Anterior cingulate cortex (tissue), 58 donors: ENCODE measurements at places on chromosomes 13 and 19.

- DNase-seq: no peak
Measured at GRCh38 chr19:51246164-51246552, 4.7 kb upstream of the SIGLECL1 start.

GRCh38 chr13:64672751-64673150 lies 2557.4 kb downstream of the PCDH9 start:
- DNase-seq: no peak

DNA sequence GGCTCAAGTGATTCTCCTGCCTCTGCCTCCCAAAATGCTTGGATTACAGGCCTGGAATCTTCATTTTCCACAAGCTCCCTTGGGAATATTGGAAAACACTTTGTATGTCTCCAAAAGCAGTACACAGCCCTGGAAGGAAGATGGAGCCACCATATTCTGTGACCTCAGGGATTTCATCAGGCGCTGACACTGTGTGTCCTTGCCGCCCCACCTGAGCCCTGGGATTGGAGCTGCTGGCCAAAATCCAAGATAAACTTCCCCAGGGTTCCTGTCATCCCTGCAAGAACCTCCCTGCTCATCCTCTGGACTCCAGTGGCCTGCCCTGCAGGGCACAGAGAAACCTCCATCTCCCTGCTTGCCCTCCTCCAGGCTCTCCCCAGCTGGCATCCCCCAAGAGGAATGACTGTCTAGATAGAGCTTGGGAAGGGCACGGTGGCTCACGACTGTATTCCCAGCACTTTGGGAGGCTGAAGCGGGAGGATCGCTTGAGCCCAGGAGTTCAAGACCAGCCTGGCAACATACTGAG lies 1.3 kb upstream of the GNG7 start:
- no peak for DNase-seq

DNA sequence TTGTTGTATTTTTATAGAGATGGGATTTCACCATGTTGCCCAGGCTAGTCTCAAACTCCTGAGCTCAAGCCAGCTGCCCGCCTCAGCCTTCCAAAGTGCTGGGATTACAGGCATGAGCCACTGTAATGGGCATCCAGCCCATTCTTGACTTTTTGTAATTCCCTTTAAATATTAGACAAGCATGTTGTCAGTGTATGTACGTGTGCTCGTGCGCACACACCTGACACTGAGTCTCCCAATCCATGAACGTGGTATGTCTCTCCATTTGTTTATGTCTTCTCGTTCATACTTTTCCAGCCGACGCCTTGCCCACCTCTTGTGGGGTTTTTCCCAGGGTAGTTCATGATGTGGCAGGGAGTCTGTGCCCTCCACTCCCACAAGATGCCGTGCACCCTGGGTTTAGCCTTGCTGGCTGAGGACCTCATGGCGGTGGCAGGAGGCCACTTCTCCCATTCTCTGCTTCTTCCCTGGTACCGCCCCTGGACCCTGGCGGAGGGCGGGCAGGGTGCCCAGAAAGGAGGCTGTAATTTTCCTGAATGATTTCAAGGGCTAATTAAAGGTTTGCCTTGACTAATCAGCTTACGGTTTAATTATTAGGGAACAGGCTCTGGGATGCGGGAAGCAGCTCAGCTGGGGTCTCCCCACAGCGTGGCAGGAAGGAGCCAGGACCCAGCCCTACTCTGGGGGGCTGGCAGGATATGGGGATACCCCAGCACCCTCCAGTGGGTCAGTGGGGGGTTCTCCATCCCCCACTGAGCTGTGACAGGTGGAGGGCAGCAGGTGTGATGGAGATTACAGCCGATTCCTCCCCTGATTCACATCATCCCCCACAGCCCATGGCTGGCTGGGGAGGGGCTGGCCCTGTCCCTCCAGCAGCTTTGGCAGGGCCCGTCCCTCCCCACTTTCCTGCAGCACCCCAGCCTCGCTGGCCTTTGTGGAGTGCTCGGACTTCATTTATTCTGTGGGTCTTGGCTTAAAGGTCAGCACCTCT lies 12.9 kb downstream of the PAK4 start:
- no peak for DNase-seq

DNA sequence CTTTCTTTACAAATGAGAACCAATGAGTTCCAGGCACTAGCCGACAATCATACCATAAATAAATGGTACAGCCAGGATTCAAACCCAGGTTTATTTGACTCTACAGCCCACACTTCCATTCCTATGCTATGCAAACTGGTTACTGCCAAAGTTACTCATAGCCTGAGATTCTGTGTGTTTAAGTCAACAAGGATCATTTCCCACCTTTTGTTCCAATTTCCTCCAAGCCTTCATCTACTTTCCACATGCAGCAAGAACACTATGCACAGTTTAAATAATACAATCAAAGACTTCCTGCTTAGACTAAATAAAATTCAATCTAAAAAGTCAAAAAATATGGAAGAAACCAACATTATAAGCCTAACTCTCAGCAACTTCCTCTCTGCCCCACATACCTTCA lies 59.2 kb upstream of the KLF12 start:
- DNase-seq: no peak

GRCh38 chr19:49340865-49341718 lies 5.9 kb downstream of the CD37 start:
- DNase-seq: no peak

DNA sequence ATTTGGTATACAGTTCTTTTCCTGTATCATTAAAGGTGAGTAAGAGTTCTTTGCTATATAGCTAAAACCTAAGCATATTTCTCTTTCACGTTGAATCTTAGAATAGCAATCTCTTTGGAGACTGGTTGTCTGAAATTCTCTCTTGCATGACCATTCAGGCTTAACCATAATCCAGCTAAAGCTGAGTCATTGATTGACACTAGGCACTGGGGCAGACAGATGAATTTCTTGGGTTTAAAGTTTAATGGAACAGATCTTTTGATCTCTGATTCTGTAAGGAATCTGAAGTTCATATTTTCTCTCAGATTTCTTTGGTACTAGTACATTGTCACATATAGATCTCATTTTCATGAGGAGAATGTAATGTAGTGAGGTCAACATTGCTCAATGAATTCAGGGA lies 397.3 kb upstream of the MIR17HG start:
- DNase-seq: no peak

- no peak for DNase-seq
Measured at GRCh38 chr19:7582446-7582845, 13.2 kb upstream of the CAMSAP3 start.

DNA sequence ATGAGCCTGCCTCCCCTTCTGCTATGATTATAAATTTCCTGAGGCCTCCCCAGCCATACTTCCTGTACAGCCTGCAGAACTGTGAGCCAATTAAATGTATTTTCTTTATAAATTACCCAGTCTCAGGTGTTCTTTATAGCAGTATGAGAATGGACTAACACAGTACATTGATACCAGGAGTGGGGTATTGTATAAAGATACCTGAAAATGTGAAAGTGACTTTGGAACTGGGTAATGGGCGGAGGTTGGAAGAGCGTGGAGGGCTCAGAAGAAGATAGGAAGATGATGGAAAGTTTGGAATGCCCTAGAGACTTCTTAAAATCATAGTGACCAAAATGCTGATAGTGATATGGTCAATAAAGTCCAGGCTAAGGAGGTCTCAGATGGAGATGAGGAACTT lies 32.8 kb downstream of the NEK5 start:
- no peak for DNase-seq

- no peak for DNase-seq
Measured at GRCh38 chr19:5957170-5957569, 20.8 kb downstream of the RANBP3 start.

DNA sequence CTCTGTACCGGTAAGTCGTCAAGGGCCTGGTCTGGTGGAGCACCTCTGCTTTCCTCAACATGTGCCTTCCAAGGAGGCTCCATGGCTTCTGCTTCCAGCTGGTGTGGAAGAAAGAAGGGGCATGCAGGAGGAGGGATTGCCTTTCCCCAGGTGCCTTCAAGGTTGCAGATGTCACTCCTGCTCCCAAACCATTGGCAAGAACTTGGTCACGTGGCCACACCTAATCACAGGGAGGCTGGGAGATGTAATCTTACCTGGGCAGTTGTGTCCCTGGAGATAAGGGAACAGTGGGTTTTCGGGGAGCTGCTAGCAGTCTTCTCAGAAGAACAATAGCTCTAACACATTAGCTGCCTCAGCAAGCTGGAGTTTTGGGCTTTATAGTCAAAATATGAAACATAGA lies 9.7 kb upstream of the GPR18 start:
- no peak for DNase-seq

GRCh38 chr13:20403826-20404225 lies 121.8 kb downstream of the CRYL1 start:
- DNase-seq: no peak

- no peak for DNase-seq
Measured at GRCh38 chr13:40777166-40777808, 6.3 kb upstream of the MRPS31 start.

- DNase-seq: no peak
Measured at GRCh38 chr13:96229356-96229755, 139.4 kb downstream of the HS6ST3 start.

DNA sequence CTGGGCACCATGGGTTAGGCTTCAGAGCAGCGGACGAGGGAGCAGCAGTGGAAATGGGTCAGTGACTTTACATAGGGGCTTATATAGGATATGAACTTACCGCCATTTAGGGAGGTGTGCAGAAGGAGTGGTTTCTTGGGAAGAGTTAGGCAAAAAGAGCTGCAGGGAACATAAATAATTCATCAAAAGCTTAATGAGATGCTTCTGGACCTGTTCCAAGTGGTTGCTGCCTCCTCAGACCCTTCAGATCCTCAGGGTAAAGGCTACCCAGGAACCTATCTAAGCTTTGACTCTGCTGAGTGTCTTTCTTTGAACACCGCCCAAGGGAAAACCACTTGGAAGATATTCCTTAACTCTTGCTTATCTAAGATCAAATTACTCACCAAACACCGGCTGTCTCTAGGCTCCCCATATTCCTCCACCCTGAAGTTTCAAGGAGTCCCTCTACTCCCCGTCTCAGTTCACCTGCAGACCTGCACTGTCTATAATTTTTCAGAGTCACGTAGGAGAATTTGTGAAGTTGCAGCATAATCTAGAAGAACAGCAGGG lies at the start of gene IGFL4:
Gene IGFL4 (minus strand): TSS at position 51 of the 549 bp plus-strand sequence. CDS start 40 bp downstream, at position 11.
- no peak for DNase-seq

GRCh38 chr19:55369653-55370304 lies 484 bp downstream of the IL11 start:
- DNase-seq: no peak
